ENCODE measurements at places on chromosomes 4 and X.
A peak's percentile ranks its signal among the peaks of the same experiment; 100 is the strongest.

DNA sequence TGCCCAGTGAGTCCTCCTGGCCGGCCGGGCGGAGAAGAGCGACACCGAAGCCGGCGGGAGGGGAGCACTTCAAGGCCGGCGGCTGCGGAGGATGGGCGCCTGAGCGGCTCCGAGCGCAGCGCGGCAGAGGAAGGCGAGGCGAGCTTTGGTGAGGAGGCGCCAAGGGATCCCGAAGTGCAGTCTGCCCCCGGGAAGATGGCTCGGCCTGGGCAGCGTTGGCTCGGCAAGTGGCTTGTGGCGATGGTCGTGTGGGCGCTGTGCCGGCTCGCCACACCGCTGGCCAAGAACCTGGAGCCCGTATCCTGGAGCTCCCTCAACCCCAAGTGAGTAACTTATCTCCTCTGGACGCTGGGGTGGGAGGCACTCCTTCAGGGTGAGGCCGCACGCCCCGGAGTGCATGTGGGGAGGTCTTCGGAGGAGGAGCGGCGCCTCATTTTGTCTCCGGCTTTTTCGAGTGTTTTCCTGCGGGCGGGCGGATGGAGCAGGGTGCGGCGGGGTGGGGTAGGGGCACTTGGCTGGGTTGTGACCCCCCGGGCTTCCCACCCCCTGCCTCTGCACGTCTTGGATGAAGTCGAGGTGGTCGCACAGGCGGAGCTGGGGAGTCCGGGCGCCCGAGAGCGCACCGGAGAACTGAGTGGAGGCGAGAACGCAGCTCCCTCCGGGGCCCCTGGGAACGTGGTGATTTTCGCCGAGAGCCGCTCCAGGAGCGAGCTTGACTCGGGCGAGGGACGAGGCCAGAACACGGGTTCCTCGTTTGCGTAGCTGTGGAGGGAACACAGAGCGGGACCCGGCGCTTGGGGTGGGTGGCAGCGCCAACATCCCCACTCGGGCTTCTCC, 979 bp downstream of the EFNB1 start:
- DNase-seq = no peak

- no peak for DNase-seq
Measured at GRCh38 chr4:82496349-82496748, 65.4 kb downstream of the TMEM150C start.

GRCh38 chrX:147912093-147912801, 528 bp downstream of the FMR1 start:
- DNase-seq = no peak

- DNase-seq = no peak
Measured at GRCh38 chr4:17284323-17285175, 227.3 kb downstream of the QDPR start.

GRCh38 chrX:40149286-40150175, 51.8 kb upstream of the BCOR start:
- DNase-seq = no peak

- DNase-seq = no peak
Measured at GRCh38 chrX:153993079-153993478, 20.5 kb downstream of the TMEM187 start.

DNA sequence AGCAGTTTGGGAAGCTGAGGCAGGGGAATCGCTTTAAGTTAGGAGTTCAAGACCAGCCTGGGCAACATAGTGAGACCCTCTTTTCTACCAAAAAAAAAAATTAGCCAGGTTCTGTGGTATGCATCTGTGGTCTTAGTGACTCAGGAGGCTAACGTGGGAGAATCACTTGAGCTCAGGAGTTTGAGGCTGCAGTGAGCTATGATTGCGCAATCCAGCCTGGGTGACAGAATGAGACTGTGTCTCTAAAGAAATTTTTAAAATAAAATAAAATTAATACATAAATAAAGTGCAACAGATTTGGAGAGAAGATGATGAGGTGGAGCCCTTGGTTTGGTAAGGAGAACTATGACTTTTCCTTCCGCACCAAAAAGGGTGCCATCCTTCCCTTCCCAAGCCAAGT, 436.9 kb downstream of the NLGN4X start:
- DNase-seq = no peak

DNA sequence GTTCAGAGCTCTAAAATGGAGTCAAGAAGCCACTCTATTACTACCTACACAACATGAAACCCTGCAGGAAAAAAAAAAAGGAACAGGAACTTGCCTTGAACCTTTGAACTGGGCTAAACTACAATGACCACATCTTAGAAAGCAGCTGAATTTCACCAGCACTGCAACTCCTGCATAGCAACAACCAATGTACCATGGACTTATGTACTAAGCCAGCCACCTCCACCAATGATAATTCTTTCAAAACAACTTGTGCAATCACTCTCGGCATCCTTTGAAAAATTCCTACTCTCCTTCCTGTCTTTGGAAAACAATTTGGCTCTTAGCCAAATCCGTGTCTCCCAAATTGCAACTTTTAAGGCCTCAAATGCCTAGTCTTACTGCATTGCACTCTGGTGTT, 26.8 kb upstream of the FMR1 start:
- no peak for DNase-seq

DNA sequence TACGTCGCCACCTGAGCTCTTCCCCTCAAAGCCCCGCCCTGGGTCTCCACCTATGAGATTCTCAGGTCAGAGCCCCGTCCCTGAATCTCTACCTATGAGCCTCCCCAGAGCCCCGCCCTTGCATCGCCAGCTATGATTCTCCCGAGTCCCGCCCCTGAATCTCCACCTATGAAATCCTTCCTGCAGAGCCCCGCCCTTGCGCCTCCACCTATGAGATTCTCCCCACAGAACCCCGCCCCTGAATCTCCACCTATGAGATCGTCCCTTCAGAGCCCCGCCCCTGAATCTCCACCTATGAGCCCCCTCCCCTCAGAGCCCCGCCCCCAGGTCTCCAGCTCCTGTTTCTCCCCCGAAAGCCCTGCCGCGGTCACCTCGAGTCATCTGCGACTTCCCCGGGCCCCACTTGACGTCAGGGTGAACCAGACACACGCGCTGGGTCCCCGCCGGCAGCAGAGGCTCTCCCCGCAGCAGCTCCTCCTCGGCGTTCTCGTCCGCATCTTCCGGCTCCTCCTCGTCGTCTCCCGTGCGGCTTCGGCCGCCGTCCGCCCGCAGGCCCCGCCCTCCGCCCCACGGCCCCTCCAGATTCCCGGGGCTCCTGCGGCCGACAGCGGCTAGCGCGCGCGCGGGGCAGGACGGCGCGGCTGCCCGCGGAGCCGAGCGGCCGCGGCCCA, 393 bp downstream of the GTPBP6 start:
- DNase-seq = peak; percentile 93

All from stimulated activated CD8-positive, alpha-beta memory T cell treated with anti-CD3 and anti-CD28 coated beads, Interleukin-4, amount 100 ng/mL, for 24 hours (primary cell).